Panc1 (cell line): ENCODE measurements at places on chromosomes 2 and 18. TPM values are rescaled to one million over a fixed set of nuclear protein-coding genes. Genes with fewer than 3 reads are reported as not detected.
A peak's percentile ranks its signal among the peaks of the same experiment; 100 is the strongest.

AKAIN1 gene
- total RNA-seq = not detected

DNA sequence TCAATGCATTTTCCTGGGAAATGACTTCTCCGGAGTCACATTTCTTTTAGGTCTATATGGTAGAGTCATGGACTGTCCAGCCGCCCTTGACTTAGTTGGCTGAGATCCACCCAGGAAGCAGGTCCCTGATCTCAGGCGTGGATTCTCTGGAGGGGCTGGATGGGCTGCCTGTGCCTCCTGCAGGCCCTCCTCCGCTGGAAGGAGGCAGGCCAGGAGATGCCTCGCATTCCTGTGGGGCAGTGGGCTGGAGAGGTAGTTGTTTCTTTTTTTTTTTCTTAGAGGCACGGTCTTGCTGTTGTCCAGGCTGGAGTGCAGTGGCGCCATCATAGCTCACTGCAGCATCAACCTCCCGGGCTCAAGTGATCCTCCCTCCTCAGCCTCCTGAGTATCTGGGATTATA, 129.0 kb upstream of the MYCN start:
- H3K4me3 ChIP-seq = no peak overlapping the region
- no peak overlapping the region for H3K27ac ChIP-seq
- no peak for DNase-seq
- H3K4me1 ChIP-seq = no peaks in the 10 kb centered on the region

GRCh38 chr2:131801210-131801744, 273.6 kb downstream of the CCDC74A start:
- peak overlapping the region; percentile 20; the same call in 1 of the 2 replicates for H3K4me3 ChIP-seq
- H3K27me3 ChIP-seq = no peaks in the 10 kb centered on the region
- H3K36me3 ChIP-seq = no peaks in the 10 kb centered on the region
- no peak overlapping the region for H3K27ac ChIP-seq
- H3K4me1 ChIP-seq = no peaks in the 10 kb centered on the region

GRCh38 chr2:177101930-177102329, 110.7 kb upstream of the HNRNPA3 start:
- H3K4me3 ChIP-seq = no peak overlapping the region
- no peaks in the 10 kb centered on the region for H3K27me3 ChIP-seq
- H3K36me3 ChIP-seq = no peaks in the 10 kb centered on the region
- no peak for DNase-seq
- H3K4me1 ChIP-seq = no peaks in the 10 kb centered on the region
- H3K27ac ChIP-seq = no peak overlapping the region
